ENCODE measurements at places on chromosomes 7 and 10.

DNA sequence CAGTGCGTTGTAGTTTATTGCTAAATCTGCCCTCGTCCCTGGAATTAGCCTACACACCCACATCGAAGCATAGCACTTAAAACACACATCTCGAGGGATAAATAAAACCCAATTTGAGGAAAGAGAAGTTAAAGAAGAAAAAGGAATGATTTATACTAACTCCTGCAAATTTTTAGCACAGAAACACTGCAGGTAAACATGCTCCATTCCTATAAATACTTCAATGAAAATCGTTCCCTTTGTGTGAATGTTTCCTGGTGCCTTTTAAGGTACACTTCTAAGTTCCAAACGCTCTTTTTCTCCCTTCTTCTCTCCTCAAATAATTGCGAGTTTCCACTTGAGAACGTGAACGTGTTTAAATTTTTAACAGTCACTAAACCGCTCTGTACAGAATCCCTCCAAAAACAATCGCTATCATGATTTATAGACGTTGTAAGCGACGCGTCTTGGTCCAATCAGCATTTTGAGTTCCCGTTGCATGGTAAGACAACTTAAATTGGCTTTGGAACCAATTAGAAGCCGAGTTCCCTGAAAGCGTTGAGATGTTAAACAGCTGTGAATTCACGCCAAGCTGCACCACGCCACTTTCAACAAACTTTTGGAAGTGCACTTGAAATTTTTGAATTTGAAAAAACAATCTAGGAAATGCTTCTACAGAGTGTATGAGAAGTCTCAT, 12.5 kb upstream of the EBLN1 start:
- peak; percentile 83 for DNase-seq

DNA sequence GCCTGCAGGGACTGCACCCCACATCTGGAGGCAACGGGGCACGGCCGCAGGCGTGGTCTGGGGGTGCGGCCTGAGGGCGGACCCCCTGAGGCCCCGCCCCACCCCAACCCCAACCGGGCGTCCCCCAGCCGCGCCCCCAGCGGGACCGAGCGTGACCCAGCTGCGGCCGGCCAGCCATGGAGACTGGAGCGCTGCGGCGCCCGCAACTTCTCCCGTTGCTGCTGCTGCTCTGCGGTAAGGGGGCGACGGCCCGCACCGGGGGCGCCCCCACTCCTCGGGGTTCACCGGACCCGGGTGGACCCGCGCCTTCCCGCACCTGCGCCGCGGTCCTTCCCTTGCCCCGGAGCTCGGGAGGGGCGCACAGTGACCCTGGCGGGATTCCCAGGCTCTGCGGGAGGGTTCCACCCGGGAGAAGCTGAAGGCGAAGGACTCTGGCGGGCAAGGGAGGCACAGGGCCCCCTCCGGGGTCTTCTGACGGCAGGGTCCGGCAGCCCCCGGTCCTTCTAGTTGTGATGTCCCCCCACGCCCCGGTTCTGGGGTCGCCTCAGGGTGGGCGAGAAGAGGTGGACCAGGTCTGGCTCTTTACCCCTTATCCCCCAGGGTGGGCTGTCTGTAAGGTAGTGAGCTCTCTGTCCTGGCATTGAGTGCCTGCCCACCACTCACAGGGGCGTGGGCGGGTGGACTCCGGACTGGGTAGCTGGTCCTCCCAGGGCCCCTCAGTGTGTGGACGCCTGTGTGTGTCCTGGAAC, at the start of gene RAMP3:
Gene RAMP3, plus strand, starts transcription at position 139 of the 749 bp plus-strand sequence. Its CDS starts 38 bp downstream, at position 177.
- DNase-seq = no peak

DNA sequence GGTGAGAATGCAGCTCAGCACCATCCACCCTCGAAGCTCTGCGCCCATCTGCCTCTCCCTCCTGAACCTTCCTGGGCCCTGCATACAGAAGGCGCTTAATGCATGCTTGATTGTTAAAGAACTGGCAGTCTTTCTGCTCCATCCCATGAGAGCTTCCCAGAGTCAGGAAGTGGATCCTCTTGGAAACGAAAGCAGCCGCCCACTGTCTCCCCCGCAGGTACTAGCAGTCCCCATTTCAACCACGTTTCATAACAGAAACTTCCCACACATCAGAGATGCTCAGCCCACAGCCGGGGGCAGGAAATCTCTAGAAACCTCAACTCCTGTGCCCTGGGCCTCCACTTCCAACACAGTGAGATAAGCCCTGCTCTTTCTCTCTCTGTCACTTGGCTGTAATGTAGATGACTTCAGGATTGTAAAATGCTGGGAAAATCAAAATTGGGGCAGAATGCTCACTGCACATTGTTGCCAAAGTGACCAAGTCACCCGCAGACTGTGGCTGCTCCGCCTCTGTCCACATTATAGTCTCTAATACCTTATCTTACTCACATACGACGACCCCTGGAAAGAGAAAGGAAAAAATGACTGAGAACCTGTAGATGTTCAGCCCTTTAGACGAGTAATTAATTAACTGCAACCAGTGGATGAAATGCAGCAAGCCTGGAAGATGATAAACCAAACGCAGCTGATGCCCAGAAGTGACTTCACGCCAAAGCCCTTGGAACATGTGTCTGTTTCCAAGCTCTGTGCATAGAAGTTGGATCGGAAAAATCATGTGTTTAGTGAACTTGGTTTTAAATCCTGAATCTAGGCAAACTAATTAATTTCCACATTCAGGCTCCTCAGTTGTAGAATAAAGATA, 28.5 kb downstream of the GSDME start:
- no peak for DNase-seq

DNA sequence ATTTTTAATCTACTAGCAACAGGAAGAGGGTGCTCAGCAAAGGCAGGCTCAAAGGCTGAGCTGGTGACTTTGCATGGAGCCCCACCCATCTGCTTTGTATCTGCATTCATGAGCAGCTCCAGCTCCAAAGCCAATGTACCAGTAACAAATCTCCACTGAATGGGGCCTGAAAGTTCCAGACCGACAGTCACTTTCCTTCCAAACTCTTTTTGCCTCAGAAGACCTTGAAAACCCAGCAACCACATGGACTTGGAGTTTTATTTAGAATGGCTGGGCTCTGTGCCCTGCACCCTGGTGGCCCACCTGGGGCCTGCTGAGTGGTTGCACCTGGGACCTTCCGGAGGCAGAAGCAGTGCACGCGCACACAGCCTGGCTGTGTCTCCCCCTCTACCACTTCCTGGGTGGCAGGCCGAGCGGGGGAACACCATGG, 195.0 kb upstream of the PLXNA4 start:
- no peak for DNase-seq

- DNase-seq = no peak
Measured at GRCh38 chr7:42494736-42495135, 257.7 kb upstream of the GLI3 start.

DNA sequence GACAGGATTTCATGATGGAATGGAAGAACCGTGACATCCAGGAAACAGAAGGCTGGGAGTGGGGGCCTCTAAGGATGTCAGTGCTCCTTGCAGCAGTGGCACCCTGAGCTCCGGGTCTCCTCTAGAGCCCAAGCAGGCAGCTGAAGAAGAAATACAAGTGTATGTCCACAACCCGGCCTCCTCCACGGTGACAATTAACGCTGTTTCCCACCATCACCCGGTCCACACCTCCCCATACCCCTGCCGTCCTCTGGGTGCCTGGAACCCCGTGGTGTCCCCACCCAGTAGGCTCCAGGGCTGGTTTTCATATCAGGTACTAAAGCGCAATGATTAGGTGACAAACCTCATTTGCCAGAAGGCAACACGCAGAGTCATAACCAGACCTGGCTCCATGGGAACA, 30.3 kb downstream of the GRID1 start:
- DNase-seq = no peak

DNA sequence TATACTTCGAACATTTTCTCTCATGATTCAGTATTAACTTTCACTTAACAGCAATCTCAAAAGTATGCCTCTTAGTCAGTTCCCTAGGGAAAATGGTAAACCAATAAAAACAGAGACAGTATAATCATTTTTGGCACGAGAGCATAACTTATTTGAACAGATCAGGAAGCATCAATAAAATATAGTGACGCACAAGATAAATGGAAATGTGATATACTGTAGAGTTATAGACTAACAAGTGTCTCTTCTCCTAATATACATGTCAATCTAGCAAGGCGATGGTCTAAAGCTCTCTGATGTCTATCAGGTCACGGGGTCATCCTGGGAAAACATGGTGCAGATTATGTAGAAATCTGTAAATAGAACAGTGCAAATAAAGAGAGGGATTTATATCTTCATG, 131.6 kb downstream of the HGF start:
- no peak for DNase-seq

GRCh38 chr10:111986079-111986478, 197.5 kb downstream of the GPAM start:
- no peak for DNase-seq

- DNase-seq = no peak
Measured at GRCh38 chr7:123944395-123944794, 19.4 kb downstream of the SPAM1 start.

- DNase-seq = no peak
Measured at GRCh38 chr7:70622936-70623335, 509.0 kb upstream of the GALNT17 start.

- DNase-seq = no peak
Measured at GRCh38 chr7:5488286-5488878, 64.7 kb upstream of the TNRC18 start.

GRCh38 chr10:95496246-95496911, 64.8 kb downstream of the SORBS1 start:
- DNase-seq = no peak

DNA sequence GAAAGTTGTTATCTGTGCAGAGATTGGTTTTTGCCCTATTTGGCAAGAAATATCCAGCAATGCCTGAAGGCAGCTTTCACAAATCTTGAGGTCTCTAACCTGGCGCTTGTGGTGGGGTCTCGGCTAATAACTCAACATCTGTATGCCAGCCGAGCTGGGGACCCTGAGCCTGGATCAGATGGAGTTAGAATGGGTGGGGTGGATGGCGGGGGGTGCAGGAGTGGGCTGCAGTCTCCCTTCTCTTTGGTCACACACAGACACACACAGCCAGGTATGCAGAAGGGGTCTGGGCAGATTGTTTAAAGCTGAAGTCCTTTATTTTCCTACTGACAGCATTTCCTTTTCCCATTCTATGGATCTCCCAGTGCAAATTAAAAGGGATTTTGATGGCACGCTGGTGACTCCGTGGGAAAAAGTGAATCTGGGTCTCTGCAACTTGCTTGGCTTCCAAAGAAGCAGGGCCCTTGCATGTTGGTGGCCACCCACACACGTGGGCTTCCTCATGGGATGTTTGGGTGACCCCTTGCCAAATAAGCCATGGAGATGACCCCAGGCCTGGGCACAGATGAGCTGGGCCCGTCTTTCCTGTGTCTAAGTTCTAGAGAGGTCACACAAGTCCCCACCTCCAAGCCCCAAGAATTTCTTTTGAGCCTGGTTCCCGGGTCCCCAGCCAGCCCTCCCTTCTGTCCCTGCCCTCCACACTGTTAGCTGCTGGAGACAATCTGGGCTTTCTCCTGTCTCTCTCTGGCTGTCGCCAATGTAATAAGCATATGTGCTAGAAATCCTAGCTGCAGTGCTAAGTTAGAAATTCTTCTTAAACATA, 39.9 kb upstream of the EMX2 start:
- DNase-seq = no peak

DNA sequence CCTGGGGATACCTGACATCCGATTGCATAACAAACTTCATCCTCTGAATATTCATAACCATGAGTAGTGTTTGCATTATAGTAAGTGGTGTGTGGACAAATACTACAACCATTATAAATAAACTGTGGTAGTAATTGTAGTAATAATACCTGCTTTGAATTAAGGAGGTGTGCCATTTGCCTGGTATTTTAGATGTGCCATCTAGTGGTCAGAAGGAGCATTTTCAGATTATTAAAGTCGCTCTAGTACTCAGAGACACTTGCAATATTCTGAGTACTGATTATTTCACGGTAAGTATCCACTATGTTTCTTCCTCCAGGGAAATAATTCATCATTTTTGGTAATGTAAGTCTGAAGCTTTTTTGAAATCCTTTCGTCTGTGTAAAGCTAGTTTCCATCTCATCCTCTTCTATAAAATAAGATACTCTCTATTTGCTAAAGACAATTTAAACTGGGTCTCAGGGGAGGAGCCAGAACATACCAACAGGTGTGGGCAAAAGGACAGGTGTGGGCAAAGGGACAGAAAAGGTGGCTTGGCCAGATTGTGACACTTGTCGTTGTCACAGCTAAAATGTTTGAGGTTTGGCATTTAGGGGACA, 115.3 kb upstream of the WDR11 start:
- no peak for DNase-seq

DNA sequence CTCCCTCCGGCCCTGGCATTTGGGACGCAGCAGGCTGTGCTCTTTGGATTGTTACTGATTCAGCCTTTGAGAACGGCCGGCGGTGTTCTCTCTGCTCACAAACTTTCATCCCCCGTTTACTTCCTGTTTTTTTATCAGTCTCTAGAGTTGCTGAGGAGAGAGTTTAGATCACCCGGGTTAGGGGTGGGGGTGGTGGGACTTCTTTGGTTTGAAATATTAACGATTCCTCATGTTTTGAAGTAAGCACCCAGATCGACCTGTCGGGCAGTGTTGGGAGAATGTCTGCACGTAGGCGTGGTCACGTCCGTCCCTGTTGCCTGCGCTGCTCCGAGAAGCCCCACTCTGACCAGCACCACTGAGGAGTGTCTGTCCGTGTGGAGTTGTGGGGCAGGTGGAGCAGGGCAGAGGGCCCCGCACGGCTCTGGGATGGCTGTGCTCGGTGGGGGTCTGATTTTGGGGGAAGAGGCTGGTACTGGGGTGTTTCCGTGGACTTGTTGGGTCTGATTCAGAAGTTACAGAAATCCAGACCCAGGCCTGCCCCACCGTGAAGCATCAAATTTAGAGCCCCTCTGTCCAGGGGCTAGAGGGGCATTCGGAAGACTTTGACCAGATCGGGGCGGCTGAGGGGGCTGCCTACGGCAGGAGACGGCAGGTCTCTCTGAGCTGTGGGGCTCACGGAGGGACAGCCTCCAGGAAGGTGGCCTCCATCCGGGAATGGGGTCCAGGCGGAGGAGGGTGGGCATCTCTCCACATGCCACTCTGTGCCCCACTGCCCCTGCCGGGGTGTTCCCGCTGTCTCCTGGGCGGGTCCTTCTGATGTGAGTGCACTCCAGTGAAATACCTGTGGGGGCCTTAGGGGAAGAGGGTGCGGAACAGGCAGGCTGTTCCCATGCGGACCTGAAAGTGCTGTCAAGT, 7.4 kb downstream of the INPP5A start:
- no peak for DNase-seq

GRCh38 chr7:155618708-155619633, 25.5 kb upstream of the RBM33 start:
- DNase-seq = no peak

GRCh38 chr10:72013202-72013945, 49.2 kb downstream of the CHST3 start:
- no peak for DNase-seq

DNA sequence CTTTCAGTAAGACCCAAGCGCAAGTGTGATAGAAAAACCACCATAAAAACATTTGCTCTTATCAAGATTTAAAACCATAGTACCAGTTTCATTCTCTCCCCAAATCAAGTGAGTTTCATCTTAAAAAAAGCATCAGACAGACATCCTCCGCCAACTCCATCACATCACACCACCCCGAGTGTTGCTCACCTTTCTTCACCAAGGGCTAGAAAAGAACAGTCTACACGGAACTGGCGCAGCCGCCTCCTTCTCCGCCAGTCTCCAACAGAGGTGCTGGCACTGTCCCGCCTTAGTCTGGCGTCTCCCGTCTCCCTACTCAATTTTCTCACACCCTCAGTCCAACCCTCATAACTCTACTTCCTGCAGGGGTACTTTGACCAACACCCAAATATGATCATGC, 46.9 kb upstream of the WIPI2 start:
- DNase-seq = no peak

- no peak for DNase-seq
Measured at GRCh38 chr7:125126376-125126775, 196.8 kb upstream of the POT1 start.

Measured in NCI-H1436 treated with DMSO at 0.1 percent for 48 hours (cell line).